Small intestine (tissue), 16 donors: ENCODE measurements at places on chromosomes 3 and 15. TPM values are rescaled to one million over a fixed set of nuclear protein-coding genes. Genes with fewer than 3 reads are reported as not detected.

The GHSR gene
- not detected for polyA plus RNA-seq

The TGM5 gene
- not detected for polyA plus RNA-seq

The LMLN gene
- polyA plus RNA-seq, result 4.3 TPM

The PDCD6IP gene
- polyA plus RNA-seq, result 40.6 TPM

The IRAK2 gene
- polyA plus RNA-seq, result 4.2 TPM

The ALS2CL gene
- polyA plus RNA-seq, result 11.8 TPM

The SNX22 gene
- polyA plus RNA-seq, result 1.5 TPM

The EOMES gene
- 0.40 TPM for polyA plus RNA-seq

The MGA gene
- polyA plus RNA-seq, result 3.8 TPM

The C3orf80 gene
- polyA plus RNA-seq, result not detected

The HGD gene
- 71.8 TPM for polyA plus RNA-seq

The SOX14 gene
- not detected for polyA plus RNA-seq

The CFAP91 gene
- polyA plus RNA-seq, result 3.2 TPM

The B3GALNT1 gene
- not detected for polyA plus RNA-seq
